PC-3 (cell line): ENCODE measurements at places on chromosomes 2 and 18.
A peak's percentile ranks its signal among the peaks of the same experiment; 100 is the strongest.

DNA sequence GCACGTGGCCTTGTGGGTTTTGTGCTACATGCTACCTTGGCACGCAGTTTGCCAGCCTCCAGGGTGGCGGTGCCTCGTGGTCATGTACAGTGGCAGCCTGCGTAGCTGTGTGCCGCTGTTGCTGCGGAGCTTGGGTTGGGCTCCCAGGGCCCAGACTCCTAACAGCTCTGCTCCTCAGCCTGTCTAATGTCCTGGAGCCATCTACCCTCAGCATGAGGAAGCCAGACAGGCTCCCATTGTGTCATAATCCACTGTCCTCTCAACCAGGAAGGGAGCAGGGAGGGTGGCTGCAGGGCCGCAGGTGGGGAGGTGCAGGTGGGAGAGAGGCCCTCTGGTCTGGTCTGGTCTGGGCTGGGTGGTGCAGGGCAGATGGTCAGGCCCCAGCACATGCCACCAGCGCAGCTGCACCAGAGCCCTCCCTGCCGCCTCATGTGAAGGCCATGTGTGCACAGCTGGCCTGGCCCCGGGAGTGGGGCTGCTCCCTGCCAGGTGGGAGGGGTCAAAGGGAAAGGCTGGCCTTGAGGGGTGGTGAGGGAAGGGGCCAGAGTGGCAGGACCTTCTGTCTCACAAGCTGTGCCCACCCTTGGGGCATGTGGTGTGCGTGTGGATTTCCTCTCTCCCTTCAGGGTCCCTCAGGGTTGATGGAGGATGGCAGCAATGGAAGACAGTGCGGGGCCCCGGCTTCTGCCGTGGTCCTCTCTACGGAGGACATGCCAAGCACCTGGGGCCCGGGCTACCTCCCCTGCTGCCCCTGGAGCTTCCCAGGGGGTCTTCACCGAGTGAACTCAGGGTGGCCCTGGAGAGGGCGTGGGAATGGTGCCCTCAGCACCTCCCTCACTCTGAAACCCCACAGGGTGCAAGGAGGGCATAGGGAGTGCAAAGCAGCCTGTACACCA is 4.8 kb downstream of the ATOH8 start:
- DNase-seq = no peak

DNA sequence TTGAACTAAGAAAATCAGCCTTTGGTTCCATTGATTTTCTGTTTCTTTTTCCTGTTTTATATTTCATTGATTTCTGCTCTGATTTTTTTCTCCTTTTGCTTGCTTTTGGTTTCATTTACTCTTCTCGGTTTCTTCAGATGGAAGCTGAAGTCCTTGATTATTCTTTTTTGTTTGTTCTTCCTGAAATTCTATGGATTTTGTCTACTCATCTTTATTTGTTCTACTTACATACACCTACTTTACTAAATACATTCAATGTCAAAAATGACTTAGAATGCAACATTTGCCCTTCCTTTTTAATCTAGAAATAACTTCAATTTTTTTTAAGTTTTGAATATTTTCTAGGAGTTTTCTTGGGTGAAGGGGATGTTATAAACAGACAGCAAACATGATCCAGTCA is 612.5 kb downstream of the METTL4 start:
- no peak for DNase-seq

- no peak for DNase-seq
Observed at GRCh38 chr2:20453087-20453486, 6.2 kb downstream of the RHOB start.

GRCh38 chr2:119856469-119856901 is 96.8 kb downstream of the PTPN4 start:
- DNase-seq = peak; percentile 38

- no peak for DNase-seq
Observed at GRCh38 chr2:145021962-145022665, 502.2 kb upstream of the ZEB2 start.
